ENCODE measurements at places on chromosomes 5 and 9.

DNA sequence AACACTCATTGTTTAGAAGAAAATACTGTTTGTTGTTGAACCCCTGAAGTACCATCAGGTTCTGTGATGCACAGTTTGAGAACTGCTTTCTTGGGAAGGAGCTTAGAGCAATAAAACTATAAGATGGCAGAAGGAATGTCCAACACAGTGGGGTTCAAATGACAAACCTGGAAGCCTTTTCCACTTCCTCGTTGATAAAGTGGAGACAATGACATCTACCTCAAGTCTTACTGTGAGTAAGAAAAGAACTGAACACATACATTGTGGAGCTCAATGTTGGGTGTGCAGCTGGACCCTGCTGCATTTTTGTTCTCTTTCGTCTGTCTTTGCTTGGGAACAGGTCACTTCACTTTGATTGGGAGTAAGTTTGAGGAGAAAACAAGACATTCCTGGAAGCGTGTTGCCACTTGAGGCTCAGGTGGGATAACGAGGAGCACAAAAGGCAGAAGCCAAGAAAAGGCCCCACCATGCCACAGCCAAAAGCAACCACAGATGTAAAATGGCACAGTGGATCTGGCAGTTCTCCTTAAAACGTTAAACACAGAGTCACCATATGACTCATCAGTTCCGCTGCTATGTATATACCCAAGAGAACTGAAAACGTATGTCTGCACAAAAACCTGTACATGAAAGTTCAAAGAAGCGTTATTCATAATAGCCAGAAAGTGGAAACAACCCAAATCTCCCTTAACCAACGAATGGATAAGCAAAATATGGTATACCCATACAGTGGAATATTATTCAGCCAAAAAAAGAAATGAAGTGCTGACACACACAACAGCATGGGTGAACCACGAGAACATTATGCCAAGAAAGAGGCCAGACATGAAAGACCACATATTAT, 42.9 kb upstream of the SUB1 start:
- no peak for DNase-seq

DNA sequence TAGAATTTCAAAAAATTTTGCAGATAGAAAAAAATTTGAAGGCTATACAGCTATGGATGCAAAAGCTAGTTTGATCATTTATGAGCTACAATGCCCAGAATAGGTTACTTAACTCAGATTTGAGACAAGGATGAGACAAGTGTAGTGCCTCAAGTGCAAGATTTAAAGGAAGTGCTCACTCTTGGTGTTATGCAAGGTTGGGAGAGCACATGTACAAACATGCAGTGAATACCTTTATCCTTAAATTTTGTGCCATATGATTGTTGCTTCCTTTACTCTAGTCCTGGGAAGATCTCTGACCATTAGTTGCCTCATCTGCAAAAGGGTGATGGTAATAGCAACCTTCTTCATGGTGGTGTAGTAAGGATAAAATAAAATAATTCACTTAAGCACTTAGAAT, 31.7 kb upstream of the PPP2R2B start:
- DNase-seq, result no peak

GRCh38 chr5:39464088-39464487, 39.3 kb upstream of the DAB2 start:
- DNase-seq, result no peak

GRCh38 chr9:3971391-3972082, 328.3 kb downstream of the GLIS3 start:
- no peak for DNase-seq

- DNase-seq, result no peak
These were observed 2.6 kb downstream of the HNRNPH1 start for GRCh38 chr5:179620703-179621350.

GRCh38 chr5:104611135-104611767, 1048.7 kb upstream of the NUDT12 start:
- DNase-seq, result no peak

DNA sequence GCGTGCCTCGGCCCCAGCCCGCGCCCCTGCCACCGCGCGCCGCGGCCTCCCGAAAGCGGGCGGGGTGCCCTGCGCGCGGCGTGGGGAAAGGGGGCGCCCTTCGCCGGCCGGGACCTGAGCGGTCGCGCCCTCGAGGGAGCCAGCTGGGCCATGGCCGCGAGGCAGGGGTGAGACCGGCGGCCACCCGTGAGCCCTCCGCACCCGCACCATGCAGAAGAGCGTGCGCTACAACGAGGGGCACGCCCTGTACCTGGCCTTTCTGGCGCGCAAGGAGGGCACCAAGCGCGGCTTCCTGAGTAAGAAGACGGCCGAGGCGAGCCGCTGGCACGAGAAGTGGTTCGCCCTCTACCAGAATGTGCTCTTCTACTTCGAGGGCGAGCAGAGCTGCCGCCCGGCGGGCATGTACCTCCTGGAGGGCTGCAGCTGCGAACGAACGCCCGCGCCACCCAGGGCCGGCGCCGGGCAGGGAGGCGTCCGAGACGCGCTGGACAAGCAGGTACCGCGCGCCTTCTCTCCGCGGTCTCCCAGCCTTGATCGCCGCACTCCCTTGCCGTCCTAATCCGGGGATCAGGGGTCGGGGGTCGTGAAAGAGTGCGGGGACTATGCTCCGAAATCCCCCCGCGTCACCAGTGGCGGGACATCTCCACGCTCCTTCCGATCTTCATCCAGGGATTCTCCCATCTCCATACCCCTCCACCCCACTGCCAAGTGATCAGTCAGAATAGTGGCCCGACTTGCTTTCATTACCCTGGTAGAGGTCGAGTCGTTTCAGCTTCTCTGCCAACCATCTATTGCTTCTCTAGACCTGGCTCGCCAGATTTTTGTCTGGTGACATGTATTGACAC, 590 bp downstream of the RASGRF2 start:
- no peak for DNase-seq

GRCh38 chr5:98933445-98934072, 4.8 kb upstream of the CHD1 start:
- DNase-seq, result no peak

DNA sequence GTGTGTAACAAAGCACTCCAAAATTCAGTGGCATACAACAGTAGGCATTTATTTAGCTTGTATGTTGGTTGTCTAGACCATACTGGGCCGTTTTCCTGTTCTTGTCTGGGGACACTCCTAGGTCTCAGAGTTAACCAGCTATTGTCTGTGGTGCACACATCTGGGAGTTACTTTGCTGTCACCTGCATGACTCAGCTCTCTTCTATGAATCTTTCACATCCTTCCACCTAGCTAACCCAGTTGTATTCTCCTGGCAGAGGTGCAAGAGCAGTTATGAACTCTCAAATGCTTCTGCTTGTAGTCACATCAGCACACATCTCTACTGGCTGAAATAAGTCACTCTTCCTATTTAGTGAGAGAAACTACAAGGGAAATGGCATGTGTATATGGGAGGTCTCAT, 138.1 kb downstream of the BAAT start:
- DNase-seq, result no peak

DNA sequence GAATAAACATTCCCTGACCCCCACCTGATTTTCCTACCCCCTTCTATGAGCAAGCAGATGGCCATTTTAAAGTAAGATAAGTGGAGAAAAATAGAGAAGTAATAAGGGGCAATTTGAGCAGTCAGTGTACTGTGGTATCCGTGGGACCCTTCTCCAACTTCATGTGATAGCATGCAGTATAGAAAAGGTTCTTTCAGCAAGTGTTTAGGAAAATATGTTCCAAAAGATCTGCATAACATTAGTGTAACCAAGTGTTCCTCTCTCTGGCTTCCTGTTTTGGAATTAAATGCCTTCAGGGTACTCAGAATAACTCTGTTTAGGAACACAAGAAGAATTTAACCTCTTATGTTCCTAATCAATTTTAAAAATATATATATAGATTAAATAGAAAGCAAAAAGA, 134.9 kb downstream of the ATG10 start:
- DNase-seq, result no peak

GRCh38 chr9:130296783-130297055, 31.2 kb downstream of the HMCN2 start:
- DNase-seq, result no peak

- no peak for DNase-seq
These were observed 20.8 kb upstream of the QRFP start for GRCh38 chr9:130917168-130917960.

DNA sequence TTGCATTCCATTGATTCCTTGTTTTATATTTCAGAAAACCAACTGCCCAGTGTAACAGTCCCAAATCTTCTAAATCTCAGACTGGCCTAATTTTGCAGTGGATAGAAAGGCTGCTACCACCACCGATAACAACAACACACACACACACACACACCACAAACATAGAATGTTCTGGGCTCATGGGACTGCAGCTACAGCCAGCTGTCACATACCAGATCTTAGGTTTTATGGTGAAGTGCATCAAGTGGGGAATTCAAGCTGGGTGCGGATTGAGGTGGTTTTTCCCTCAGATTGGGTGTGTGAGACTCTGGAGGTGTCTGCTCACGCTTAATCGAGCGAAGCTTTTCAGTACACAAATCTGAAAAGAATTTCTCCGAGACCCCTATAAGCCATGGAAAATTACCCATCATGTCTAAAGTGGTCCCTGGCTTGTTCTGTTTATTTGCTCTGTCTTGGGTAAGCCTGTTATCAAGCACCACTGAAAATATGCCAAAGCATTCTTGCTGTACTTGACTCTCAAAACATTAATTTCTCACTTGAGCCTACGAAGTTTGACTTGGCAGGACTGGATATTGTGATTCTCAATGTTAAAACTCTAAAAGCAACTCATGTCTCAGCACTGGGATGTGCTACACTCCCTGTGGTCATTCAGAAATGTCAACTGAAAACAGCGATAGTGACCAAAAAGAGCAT, 71.1 kb downstream of the ALDH7A1 start:
- DNase-seq, result no peak

DNA sequence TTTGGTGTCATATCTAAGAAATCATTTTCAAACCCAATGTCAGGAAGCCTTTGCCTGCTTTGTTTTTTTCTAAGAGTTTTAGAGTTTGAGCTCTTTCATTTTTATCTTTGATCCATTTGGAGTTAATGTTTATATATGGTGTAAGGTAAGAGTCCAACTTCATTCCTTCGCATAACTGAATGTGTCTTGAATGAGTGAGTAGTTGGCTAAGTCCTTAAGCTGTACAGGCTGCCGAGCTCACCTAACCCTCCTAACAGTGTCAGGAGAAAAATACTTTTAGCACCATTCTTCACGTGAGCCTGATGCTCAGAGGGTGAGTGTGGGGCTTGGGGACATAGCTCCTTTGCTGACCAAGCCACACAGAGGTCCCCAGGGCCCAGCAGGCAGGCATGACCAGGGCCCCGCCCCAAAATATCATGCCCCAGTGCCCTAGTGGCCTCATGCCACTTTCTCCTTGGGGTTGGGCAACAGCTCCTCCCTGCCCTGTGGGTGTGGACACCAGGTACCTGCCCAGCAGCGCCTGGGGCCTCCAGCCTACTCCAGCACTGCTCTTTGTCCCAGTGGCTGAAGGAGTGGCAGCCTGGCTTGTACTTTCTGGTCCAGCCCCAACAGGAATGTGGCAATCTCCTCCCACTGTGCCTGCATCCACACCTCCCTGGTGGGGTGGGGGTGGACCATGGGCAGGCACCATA, 17.2 kb downstream of the PPARGC1B start:
- DNase-seq, result no peak

- DNase-seq, result no peak
These were observed 252.5 kb downstream of the NNT start for GRCh38 chr5:43855452-43855851.

- DNase-seq, result no peak
These were observed 153.5 kb upstream of the OR13F1 start for GRCh38 chr9:104350541-104350940.

- no peak for DNase-seq
These were observed 53.7 kb downstream of the MAPKAP1 start for GRCh38 chr9:125653325-125653724.

DNA sequence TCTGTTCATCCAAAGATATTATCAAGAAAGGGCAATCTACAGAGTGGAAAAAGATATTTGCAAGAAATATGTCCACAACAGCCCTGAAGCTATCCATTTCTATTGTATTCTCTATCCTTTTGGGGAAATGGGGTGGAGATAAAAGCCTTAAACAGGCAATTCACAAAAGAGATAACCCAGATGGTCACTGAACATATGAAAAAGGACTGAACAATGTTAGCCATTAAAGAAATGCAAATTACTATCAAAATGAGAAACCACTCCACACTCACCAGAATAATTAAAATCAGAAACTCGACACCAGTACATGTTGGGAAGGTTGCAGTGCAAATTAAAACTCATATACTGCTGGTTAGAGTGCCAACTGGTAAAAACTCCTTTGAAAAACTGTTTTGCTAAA, 955.2 kb upstream of the DMAC1 start:
- DNase-seq, result no peak

DNA sequence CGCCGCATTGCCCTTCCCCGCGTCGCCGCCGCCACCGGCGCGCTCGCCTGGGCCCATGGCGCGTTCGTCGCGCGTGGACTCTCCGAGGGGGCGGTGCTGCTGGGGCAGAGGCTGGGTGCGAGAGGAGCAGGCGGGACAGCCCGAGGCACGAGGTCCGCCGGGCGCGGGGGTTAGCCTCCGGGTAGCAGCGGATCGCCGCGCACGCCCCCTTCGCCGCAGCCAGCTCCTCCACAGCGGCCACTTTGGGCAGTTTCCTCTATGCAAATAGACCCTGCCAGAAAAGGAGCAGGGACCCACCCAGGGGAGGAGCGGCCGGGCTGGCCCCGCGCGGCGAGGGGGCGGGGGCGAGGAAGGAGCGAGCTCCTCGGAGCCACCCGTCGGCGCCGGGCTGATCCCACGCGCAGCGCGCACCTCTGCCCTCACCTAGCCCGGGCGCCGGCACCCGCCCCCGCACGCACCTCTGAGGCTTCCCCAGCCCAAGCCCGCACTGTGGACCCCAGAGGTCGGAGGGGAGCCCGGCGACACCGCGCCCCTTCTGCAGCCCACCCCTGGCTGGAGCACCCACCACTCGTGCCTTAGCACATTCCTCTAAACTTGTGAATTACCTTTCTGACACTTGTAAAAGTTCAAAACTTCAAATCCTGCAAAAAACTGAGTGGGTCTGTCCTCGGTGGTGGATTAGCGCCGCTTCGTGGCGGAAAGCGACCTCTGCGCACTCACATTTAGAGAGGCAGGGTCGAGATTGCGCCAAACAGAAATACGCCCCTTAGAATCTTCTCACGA, at the start of gene COL23A1:
COL23A1 (minus strand) TSS at position 253 of the 783 bp plus-strand sequence.
- no peak for DNase-seq

DNA sequence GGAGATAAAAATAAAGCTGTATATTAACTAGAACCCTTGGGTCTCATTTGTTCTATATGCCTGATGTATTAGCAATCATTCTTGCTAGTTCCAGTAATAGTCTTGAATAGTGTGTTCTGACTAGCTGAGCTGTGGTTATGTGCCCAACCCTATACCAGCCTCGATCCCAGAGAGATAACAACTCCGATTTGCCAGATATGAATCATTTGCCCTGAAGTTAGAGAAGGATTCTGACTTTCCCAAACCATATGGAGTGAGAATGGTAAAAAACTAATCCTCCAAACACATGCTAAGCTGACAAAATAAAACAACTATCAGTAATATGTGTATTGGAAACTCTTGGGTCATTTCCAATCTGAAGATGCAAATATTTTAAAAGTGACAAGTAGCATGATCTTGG, 64.8 kb downstream of the ALDH1A1 start:
- DNase-seq, result no peak

Data from SW 1271 (cell line).